ENCODE measurements at places on chromosomes 1 and 21. TPM values are rescaled to one million over a fixed set of nuclear protein-coding genes. Genes with fewer than 3 reads are reported as not detected.

HAPLN2 gene
- not detected for total RNA-seq

RAP1GAP gene
- 2.7 TPM for total RNA-seq

RHD gene
- 0.92 TPM for total RNA-seq

OR6N1 gene
- total RNA-seq: not detected

NCF2 gene
- 9.2 TPM for total RNA-seq

DNA sequence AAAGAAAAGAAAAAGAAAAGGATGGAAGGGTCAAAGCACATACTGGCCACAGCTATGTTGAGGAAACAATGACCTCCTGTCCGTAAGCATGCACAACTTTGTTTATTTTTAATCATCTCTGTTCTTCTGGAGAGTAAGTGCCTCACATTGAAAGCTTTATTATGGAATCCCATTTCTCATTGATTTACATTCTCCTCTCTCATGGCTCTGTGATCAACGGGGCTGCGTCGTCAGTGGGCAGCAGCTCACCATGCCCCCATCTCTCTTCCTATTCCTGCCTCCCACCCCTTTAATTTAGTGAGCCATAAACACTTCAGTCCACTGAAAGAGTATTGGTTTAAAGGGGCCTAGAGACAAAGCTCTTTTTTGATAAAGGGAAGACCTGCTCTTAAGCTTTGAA lies 98.9 kb downstream of the KAZN start:
- no peak for DNase-seq

DNA sequence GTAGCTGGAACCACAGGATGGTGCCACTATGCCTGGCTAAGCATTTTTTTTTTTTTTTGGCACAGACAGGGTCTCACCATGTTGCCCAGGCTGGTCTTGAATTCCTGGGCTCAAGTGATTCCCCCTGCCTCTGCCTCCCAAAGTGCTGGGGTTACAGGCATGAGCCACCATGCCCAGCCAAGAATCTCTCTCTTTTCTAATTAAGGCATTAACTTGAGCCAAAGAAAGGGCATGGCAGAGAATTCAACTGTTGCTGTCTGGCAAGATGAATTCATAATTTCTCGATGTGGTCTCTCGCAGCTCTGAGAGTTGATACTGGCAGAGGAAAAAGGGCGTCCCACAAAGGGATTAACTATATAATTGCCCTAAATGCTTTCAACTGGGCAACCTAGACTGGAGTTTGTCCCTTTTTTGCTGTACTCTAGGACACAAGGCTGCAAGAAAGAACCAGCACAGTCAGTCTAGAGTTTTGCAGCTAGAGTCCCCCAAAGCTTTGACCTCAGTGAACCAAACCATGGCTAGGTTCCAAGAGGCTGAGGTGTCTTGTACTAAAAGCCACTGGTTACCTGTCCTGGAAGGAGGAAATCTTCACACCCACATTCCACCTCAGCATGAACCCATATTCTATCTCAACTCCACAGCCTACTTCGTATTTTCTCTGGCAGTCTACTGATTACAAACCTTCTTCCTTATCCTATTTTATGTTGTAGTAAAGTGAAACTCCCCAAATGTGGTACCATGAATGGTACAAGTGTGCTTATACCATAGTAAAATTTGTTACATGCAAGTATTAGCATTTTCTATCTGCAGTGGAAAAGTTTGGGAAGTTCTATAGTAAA lies 51.2 kb downstream of the OPTC start:
- DNase-seq: peak; percentile 78

GRCh38 chr1:89070509-89070908 lies 5.5 kb upstream of the GBP1 start:
- no peak for DNase-seq

DNA sequence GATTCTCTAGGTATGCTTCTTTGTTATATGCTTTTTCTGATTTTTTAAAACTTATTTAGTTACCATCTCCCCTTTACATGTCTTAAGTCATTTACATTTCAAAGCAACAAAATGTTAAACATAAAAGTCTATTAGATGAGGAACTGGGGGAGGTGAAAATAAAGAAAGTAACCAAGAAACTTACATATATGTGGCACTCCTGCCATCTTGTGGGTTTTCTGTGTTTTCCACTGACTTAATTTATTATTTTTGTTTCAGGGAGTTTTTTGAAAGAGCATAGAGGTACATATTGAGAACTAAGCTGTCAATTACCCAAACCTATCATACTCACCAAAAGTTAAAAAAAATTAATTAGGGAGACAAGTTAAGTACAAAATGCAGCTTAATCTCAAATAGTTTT lies 1531.1 kb downstream of the MRPL39 start:
- DNase-seq: peak; percentile 28

DNA sequence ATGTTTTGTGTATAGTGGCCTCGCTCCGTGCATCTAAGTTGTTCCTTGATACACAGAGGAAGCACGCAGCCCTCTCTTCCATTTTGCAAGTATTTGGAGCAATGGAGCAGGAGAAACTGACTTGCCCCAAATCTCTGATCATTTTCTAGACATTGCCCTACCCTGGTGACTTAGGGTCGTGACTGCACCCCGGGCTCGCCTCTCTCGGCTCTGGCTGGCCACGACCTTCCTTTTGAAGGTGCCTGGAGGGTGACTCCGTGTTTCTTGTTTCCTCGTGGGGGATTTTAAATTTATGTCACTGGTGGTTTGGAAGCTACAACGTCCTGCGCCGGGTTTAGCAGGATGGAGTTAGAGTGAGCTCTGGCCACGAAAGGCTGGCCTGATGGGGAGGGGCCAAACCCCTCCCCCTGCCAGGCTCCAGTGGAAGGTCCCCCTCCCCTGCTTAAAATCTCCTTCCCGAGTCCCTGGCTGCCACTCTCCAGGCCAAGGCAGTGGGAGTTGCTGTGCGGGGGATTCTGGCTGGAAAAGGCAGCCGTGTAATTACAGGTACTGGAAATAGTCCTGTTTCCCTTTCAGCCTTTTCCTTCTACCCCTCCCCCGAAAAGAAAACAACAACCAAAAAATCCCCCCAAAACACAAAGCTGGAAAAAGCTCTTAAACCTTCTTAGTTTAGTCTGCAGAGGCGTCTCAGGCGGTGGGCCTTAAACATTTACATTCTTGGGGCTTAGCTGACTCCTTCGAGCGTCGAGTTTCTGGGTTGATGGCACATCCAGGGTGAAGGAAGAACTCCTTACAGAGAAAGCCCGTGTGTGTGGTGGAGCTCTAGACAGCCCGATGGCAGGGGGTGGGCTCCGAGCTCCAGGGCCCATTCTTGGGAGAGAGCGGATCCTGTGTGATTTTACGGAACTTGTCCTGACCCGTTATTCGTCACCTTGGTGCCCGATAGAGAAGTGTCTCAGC lies 28.1 kb downstream of the SPSB1 start:
- DNase-seq: peak; percentile 54

- DNase-seq: no peak
Observed at GRCh38 chr21:34925597-34925996, 123.5 kb downstream of the RUNX1 start.

GRCh38 chr1:22044690-22045420 lies 7.7 kb upstream of the CDC42 start:
- peak; percentile 56 for DNase-seq

- no peak for DNase-seq
Observed at GRCh38 chr1:82153752-82154151, 353.0 kb downstream of the ADGRL2 start.

GRCh38 chr1:223474804-223475203 lies 81.6 kb downstream of the CCDC185 start:
- DNase-seq: no peak

GRCh38 chr1:156281281-156281680 lies 1.3 kb downstream of the SMG5 start:
- DNase-seq: peak; percentile 56

DNA sequence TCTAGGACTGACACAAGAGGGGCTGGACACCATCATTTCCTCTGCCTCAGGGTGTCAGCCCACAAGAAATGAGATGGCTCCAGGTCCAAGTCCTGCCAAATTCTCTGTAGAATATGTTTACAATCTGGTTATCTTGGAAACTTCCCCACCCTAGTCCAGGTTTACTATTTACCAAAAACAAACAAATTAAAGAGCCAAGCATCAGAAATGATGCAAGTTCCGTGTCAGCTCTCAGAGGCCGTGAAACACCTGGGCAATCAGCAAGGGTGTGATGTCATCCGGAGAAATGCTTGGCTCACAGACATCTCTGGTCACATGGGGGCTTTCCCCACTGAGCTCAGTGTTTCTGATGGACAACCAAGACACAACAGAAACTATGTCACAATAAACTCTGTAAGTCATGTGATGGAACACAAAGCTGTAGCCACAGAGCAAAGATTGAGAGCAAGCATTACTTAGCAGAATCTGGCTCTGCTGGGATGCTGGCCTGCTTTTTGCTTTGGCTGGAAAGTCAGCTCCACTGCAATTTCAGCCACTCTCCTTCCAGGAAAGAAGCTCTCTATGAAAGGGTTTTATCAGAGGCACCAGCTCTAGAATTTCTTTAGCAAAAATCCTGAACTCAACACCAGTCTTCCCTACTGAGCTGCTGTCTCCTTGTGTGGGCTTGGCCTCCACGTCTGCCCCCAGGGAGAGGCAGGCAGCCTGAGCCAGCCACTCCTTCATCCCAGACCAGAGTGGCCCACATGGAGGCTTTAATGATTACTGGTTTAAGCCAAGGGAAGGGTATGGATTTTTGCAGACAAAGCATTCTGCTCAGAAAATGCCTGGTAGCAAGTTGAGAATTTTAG lies 55.9 kb downstream of the NENF start:
- DNase-seq: peak; percentile 89

GRCh38 chr1:177209357-177209756 lies 38.6 kb downstream of the BRINP2 start:
- peak; percentile 94 for DNase-seq
